ENCODE measurements at places on chromosomes 7 and 10. TPM values are rescaled to one million over a fixed set of nuclear protein-coding genes. Genes with fewer than 3 reads are reported as not detected.
A peak's percentile ranks its signal among the peaks of the same experiment; 100 is the strongest.

GRCh38 chr10:121988361-121989324, at the start of gene TACC2:
Gene TACC2 (plus strand): TSS chr10:121989163. CDS start chr10:122021982, 32,819 bp downstream.
- peak; percentile 72 for DNase-seq
- peak within 1 kb of the TSS; percentile 28 for H3K4me3 ChIP-seq
- H3K4me1 ChIP-seq: peaks cover 7% of the 10 kb centered on the region
- no peaks in the 10 kb centered on the region for H3K36me3 ChIP-seq

DNA sequence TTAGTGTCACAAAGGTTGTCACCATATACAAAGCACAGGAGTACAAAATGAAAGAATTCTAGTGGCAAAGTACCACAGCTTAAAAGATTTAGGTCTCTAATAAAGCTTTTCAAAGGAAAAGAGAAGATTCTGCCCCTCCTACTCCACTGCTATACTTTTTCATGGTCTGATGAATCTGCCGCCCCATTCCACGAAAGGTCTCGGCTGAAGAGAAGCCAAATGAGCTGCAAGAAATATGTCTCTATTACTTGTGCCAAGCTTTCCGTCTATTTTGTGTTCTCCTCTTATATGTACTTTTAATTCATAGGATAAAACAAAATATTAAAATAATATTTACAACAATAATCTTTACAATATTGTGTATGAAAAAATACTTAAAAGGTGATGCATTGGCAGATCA, 222.6 kb downstream of the ANK3 start:
- H3K27me3 ChIP-seq: no peaks in the 10 kb centered on the region
- DNase-seq: no peak
- H3K36me3 ChIP-seq: no peaks in the 10 kb centered on the region

GRCh38 chr7:13017881-13018280, 330.4 kb downstream of the ARL4A start:
- H3K36me3 ChIP-seq: no peaks in the 10 kb centered on the region
- no peak overlapping the region for H3K4me3 ChIP-seq
- DNase-seq: no peak
- H3K27me3 ChIP-seq: no peaks in the 10 kb centered on the region
- H3K27ac ChIP-seq: no peak overlapping the region

DNA sequence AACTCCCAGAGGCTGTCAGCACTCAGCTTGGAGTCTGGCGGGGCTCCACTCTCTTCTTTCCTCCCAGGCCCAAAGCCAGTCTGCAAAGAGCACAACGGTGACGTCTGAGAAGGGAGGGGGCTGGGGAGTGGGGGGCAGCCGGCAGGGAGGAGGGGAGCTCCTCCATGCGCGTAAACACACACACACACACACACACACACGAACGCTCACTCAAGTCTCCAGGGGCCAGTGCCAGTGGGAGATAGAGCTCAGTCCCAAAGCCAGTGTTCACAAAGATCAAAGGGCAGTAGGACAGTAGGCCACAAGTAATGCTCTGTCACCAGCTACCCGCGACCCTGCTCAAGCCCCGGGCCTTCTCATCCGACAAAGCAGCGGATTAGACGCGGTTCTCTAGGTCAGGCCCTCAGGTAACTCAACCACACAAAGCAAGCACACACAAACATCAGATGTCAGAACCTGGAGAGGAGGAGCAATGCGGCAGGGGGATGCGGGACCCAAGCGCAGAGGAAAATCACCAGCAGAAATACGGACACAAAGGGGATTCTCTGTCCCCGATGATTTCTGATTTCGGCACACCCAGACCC, 19.9 kb downstream of the TCAF1 start:
- no peaks in the 10 kb centered on the region for H3K36me3 ChIP-seq
- peak overlapping the region; percentile 52 for H3K4me3 ChIP-seq
- peaks cover 8% of the 10 kb centered on the region for H3K27me3 ChIP-seq

DNA sequence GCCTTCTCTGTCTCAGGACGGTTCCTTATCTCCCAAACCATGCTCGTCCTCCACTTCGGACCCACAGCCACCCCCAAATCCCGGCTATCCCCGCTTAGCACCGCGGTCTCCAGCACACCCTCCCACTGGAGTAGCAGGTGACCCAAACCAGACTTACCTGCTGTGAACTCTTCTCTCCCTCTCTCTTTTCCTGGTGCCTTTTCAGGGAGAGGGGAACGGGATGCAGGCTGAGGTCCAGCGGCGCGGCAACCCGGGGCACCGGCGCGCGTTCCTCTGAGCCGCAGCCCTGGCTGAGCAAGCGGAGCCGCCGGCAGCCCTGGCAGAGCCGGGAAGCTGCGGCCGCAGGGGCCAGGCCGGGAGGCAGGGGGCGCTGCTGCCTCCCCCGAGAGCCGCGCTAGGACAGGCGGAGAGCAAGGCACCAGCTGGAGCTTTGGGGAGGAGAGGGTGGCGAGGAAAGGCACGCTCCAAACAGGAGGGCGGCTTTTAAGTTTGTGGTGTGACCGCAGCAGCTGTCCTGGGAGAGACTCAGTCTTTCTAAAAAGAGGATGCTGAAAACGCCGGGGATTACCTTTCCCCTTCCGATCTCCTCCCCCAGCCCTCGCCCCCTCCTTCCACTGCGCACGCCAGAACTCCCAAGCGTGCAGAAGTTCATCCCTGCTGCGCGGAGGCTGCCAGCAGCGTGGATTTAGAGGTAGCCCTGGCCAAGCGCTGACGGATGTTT, at the start of gene SEMA3D:
Gene SEMA3D (minus strand): TSS at position 536 of the 721 bp plus-strand sequence. CDS start 65,165 bp downstream, outside the sequence.
- no peaks in the 10 kb centered on the region for H3K36me3 ChIP-seq
- peak within 1 kb of the TSS; percentile 52 for H3K4me3 ChIP-seq
- peaks cover 10% of the 10 kb centered on the region for H3K27me3 ChIP-seq

- H3K4me1 ChIP-seq: no peaks in the 10 kb centered on the region
- no peaks in the 10 kb centered on the region for H3K36me3 ChIP-seq
- DNase-seq: peak; percentile 77
- no peak overlapping the region for H3K4me3 ChIP-seq
Observed at GRCh38 chr7:23216021-23216420, 30.6 kb upstream of the GPNMB start.

Gene SPDYE2B
- not detected for total RNA-seq

GRCh38 chr7:35723011-35723410, 28.1 kb upstream of the HERPUD2 start:
- H3K4me1 ChIP-seq: no peaks in the 10 kb centered on the region
- H3K27ac ChIP-seq: no peak overlapping the region
- no peak overlapping the region for H3K4me3 ChIP-seq
- H3K27me3 ChIP-seq: no peaks in the 10 kb centered on the region
- H3K36me3 ChIP-seq: no peaks in the 10 kb centered on the region

GRCh38 chr7:147861058-147861716, 729.4 kb upstream of the C7orf33 start:
- no peaks in the 10 kb centered on the region for H3K27me3 ChIP-seq
- no peaks in the 10 kb centered on the region for H3K4me1 ChIP-seq
- H3K4me3 ChIP-seq: no peak overlapping the region
- no peak overlapping the region for H3K27ac ChIP-seq
- no peak for DNase-seq

GRCh38 chr7:125670926-125671572, 741.4 kb upstream of the POT1 start:
- H3K4me1 ChIP-seq: no peaks in the 10 kb centered on the region
- DNase-seq: no peak
- no peak overlapping the region for H3K4me3 ChIP-seq
- H3K36me3 ChIP-seq: no peaks in the 10 kb centered on the region
- H3K27ac ChIP-seq: no peak overlapping the region

GRCh38 chr10:44985175-44985681, 6.6 kb upstream of the DEPP1 start:
- no peaks in the 10 kb centered on the region for H3K27me3 ChIP-seq
- H3K36me3 ChIP-seq: peaks cover 22% of the 10 kb centered on the region
- DNase-seq: no peak
- peaks cover 51% of the 10 kb centered on the region for H3K4me1 ChIP-seq
- no peak overlapping the region for H3K4me3 ChIP-seq

DNA sequence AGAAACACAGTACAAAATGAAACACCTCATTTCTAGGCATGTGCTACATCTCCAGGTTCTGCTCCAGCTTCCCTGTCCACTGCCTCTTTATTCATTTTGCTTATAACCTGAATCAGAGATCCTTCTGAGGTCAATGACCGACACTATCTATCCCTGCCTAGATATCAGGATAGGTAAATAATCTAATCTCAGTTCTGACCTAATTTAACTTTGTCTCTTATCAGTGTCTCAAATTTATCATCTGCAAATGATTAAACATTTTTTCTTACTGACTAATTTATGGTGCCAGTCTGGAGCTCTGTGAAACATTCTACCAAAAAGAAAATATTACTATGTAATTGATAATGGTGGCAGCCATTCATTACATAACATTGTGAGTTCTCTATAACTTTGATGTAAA, 61.1 kb downstream of the SGCE start:
- no peak for DNase-seq
- H3K27me3 ChIP-seq: no peaks in the 10 kb centered on the region
- H3K27ac ChIP-seq: no peak overlapping the region
- H3K4me1 ChIP-seq: no peaks in the 10 kb centered on the region

DNA sequence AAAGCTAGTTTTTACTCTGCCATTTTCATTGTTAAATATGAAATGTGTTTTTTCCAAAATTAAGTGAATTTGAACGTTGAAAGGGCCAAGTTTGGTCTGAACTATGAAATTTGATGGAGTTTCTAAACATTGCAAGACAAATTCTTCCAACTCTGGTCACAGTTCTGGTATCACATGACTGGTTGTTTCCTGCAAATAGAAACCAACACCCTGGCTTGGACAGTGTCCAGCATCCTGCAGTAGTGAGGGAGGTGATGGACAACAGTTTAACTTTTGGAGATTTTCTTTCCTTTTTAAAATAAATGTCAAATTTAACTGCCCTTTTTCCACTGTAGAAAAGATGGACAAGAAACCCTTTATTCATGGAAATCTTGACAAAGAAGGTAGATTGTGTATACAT, 54.8 kb upstream of the AGBL3 start:
- no peaks in the 10 kb centered on the region for H3K27me3 ChIP-seq
- H3K27ac ChIP-seq: no peak overlapping the region
- H3K4me3 ChIP-seq: no peak overlapping the region
- DNase-seq: no peak
- no peaks in the 10 kb centered on the region for H3K4me1 ChIP-seq

Gene EPHB4
- 117 TPM for total RNA-seq

All from upper lobe of right lung (tissue), 1 donor.